ENCODE measurements at places on chromosomes 6 and 20. TPM values are rescaled to one million over a fixed set of nuclear protein-coding genes. Genes with fewer than 3 reads are reported as not detected.

The CTCFL gene
- not detected for total RNA-seq

The KHDC1L gene
- not detected for total RNA-seq

The ACSS1 gene
- 17.2 TPM for total RNA-seq

The CRIP3 gene
- total RNA-seq: not detected

The TNFAIP3 gene
- total RNA-seq: 7.4 TPM

The DUSP15 gene
- not detected for total RNA-seq

The TFAP2A gene
- total RNA-seq: 4.5 TPM

The TMC2 gene
- not detected for total RNA-seq

The TMEM14C gene
- 198 TPM for total RNA-seq

The DLK2 gene
- total RNA-seq: 1.8 TPM

The PKIB gene
- 0.90 TPM for total RNA-seq

The PLEKHG1 gene
- total RNA-seq: 6.5 TPM

The OVOL2 gene
- not detected for total RNA-seq

The PDE7B gene
- total RNA-seq: 49.5 TPM

The ZBTB12 gene
- 2.1 TPM for total RNA-seq

All from cardiac atrium fibroblast (primary cell).